ENCODE measurements at places on chromosomes 11 and 22.
A peak's percentile ranks its signal among the peaks of the same experiment; 100 is the strongest.

GRCh38 chr11:121446752-121447156, 5.4 kb upstream of the SORL1 start:
- DNase-seq: peak; percentile 64

- no peak for DNase-seq
Observed at GRCh38 chr22:44098021-44098739, 74.1 kb downstream of the PARVB start.

GRCh38 chr11:32451808-32452207, 16.5 kb upstream of the WT1 start:
- DNase-seq: no peak

DNA sequence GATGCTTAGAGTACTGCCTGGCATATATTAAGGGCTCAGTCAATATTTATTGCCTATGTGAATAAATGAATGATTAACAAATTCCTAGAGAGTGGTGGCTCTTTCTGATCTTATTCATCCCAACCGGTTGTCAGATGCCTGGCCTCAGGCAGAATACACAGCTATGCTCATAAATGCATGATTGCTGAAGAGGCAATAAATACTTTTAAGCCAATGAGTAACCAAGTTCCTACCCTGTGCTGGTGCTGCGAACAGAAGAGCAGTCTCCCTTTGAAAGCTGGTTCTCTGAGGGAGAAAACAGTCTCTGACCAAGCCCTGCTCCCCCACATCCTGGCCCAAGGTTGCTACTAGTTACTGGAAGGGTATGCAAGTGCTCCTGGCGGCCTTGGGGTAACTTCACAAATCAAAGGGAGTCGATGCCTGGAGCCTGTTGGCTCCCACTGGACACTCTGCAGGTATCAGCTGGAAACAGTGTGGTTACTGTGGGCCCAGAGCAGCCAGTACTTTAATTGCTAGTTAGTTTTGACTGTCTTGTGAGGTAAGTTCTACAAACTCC, 2.8 kb downstream of the USH1C start:
- no peak for DNase-seq

- no peak for DNase-seq
Observed at GRCh38 chr22:40399621-40400020, 29.2 kb downstream of the SGSM3 start.

DNA sequence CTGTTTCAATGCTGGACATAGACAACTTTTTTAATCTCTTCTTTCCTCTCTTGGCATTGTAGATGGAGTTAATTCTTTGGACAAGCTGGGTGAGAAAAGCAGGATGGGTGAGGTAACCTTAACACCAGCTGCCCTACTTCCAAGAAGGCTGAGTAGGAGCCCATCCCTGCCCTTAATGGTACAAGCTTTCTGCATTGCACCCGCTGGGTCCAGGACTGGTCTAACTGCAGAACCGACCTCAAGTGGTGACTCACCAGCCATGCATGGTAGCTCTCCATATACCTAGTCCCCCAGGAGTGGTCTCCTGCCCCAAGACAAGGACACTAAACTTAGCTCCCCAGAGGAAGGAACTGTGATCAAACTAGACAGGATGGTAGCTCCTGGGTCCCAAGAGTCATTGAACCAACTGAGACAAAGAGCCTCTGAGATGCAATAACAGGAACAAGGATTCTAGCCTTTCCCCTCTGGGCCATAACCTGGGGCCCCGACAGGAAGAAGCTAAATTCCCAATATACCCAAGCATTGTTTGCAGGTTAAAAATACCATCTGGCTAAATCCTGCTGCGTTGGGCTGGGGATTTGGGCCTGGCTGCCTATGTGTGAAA, 32.1 kb downstream of the RPL27A start:
- DNase-seq: no peak

- DNase-seq: no peak
Observed at GRCh38 chr11:134976551-134976950, 564.5 kb upstream of the B3GAT1 start.

- no peak for DNase-seq
Observed at GRCh38 chr22:31683181-31684105, 21.4 kb upstream of the PISD start.

- DNase-seq: no peak
Observed at GRCh38 chr11:129694966-129695365, 120.7 kb upstream of the TMEM45B start.

DNA sequence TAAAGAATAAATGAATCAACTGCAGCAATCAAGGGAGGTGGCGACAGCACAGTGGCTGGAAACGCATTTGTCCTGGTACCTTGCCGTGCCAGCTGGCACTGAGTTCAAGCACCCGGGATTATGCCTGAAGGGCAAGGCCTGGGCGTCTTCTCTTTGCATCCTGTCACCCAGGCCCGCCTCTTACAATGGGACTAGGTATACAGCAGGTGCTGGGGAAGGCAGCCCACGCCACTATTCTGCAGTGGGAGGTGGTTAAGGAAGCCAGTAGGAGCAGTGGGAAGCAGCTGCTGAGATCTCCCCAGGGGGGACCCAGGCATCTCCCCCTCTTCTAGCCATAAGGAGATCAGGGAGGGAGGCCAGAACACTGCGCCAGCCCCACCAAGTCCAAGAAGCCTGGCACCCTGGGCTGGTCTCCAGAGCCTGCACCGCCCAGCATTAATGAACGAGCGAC, 15.3 kb upstream of the BAIAP2L2 start:
- DNase-seq: no peak

DNA sequence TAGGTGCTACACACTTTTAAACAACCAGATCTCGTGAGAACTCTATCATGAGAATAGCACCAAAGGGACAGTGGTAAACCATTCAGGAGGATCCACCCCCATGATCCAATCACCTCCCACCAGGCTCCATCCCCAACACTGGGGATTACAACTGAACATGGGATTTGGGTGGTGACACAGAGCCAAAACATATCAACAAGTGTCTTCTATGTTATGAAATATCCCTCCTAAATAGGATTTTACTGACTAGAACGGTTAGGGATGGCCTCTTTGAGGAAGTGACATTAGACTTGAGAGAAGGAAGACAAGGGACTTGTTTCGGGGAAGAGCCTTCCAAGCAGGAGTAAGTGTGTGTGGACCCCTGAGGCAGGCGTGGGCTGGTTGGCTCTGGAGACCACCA, 11.9 kb upstream of the MRPL11 start:
- no peak for DNase-seq

DNA sequence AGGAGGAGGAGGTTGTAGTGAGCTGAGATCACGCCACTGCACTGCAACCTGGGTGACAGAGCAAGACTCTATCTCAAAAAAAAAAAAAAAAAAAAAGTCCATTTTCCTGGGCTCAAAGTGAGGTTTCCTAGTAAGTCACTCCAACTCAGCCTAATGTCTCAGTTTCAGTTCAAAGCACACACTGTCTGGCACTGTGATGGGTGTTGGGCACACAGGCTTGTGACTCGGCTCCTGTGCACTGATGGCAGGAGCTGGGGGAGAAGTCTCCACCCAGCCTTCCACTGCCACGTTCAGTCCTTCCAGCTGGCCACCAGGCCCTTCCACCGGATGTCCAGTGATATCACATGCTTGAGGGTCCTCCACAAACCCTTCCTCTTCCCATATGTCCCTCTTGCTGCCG, 186.0 kb downstream of the CEP164 start:
- no peak for DNase-seq

- no peak for DNase-seq
Observed at GRCh38 chr11:14253421-14253820, 105.6 kb downstream of the RRAS2 start.

DNA sequence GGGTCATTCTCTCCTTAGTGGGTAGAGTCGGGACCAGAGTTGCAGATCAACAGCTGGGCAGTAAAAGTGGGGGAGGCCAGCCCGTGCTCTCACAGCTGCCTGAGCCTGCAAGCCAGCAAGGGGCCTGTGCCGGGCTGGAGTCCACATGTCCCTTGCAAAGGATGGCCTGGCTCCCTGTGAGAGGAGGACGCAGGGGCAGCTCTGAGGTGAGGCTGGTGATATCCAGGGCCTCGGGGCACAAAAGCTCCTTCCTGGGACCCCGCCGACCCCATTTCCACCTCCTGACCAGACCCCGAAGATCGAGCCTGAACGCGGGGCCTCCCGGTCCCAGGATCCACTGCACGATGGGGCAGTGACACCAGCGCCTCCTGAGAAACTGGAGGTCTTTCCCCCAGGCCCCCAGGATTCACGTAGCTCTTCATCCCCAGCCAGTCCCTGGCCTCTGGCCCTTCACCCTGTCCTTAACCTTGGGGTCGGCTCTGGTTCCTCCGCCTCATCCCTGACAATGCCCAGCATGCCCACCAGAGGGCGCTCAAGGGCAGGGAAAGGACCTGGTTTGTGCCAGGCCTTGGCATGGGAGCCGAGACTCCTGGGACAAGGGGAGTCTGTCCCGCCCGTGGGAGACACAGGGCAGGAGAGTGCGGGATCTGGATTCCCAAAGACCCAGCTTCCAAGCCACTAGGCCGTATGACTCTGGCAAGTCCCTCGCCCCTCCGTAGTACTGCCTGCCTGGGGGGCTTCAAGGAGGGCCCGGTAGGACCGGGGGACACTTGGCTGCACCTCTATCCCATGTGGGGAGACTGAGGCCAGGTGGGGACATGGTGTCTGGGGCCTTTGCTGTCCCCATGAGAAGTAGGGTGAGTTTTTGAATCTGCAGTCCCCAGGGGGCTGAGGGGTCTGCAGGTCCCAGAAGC, 17.8 kb upstream of the WNT7B start:
- DNase-seq: peak; percentile 56

GRCh38 chr22:22989856-22990255, 80.5 kb upstream of the GNAZ start:
- no peak for DNase-seq

DNA sequence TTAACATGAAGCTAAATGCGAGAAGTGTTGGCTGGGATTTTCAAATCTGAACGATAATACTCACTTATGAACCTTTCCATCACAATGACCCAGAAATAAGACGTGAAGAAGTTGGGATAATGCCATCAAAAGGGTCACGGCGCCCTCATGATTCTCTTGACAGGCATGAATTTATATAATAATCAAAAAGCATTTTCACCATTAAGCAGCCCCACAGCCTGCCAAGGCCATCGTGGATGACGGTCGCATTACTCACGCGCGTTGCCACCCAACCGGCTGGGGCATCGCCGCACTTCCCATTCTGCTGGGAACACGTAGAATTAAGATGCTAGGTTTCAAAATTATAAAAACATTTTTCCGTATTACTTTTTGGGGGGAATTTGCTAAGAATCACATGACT, 18.9 kb upstream of the GAL start:
- no peak for DNase-seq

DNA sequence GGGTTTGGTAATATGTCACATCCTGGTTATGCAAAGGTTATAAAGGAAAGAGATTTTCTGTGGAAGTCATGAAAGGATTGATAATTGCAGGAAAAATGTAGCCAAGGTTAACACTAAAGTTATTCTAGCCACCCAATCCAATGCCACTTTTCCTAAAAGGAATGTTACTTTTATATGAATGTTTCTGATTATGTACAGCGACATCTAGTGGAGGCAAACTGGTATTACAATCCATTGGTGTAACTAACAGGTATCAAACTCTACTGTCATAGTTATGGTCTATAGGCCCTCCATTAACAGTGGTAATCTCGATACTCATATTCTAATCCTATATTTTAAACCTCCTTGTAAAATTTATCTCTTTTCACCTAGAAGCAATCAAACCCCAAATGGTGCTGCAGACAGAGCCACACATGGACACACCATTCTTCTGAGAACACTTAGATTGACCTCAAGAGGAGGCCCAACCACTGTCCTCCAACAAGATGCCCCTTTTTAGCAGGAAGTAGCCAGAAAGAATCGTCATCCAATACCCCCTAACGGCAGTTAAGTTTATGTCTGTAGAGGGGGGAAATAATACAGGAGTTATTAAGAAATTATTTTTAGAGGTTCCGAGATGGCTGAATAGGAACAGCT, 74.9 kb upstream of the RAG2 start:
- peak; percentile 55 for DNase-seq

DNA sequence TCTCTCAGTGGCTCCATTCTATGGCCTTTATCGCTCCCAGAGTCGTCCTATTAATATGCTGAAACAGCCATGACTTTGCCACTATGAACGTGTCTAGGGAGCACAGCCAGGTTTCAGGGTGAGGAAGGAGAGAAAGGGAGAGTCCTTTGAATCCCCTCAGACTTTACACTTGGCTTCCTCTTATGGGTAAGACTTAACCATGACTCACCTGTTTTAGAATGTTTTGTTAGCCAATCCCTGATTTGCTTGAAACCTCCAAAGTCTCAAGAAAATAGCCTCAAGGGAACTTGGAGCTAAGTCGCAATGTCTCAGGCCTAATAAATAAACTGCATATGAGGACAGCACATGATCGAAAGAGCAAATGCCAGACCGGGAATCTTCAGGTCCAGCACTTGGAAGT, 131.2 kb upstream of the RCN1 start:
- DNase-seq: no peak

DNA sequence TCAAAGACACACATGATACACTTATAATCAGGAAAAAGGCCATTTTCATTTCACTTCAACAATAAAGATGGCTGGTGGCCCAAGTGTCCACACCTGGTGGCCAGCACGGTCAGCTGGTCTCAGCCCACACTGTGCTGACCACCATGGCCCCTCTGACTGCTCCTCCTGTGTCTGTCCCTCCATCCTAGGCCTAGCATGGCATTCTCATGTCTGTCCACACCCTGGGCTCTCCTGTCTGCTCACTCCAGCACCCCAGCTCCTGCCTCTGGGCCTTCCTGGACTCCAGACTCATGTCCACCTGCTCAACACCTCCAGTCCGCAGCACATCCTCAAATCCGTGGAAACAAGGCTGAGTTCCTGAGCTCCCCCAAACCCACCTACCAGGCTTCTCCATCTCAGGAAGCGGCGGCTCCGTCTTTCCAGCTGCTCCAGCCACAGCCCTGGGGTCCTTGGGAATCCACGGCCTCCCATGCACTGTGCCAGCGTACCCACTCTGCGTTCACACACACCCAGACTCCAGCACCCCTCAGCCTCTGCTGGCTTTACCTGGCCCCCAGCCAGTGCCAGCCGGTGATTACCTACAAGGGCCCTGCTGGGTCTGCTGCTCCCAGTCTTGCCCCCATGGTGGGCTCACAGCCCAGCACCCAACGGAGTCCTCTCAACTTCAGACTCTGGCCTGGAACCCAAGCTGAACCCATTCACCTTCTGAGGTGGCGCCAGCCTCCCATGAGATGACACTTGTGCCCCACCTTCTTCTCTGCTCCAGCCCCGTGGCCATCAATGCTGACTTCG, 13.9 kb downstream of the SIRT3 start:
- DNase-seq: no peak

- no peak for DNase-seq
Observed at GRCh38 chr11:40273192-40273732, 1186.2 kb downstream of the LRRC4C start.

- DNase-seq: no peak
Observed at GRCh38 chr22:42584364-42584940, 30.2 kb downstream of the POLDIP3 start.

- DNase-seq: no peak
Observed at GRCh38 chr11:71843858-71844257, 10.9 kb downstream of the DEFB108B start.

GRCh38 chr11:1967641-1968225, 20.6 kb downstream of the MRPL23 start:
- no peak for DNase-seq

GRCh38 chr11:44521148-44521547, 44.3 kb upstream of the CD82 start:
- no peak for DNase-seq

GRCh38 chr11:10004526-10005113, 289.4 kb downstream of the SBF2 start:
- no peak for DNase-seq

- no peak for DNase-seq
Observed at GRCh38 chr11:82759649-82760048, 26.0 kb upstream of the FAM181B start.

Data from GM12865 (cell line).